ENCODE measurements at places on chromosomes 1 and 21.

DNA sequence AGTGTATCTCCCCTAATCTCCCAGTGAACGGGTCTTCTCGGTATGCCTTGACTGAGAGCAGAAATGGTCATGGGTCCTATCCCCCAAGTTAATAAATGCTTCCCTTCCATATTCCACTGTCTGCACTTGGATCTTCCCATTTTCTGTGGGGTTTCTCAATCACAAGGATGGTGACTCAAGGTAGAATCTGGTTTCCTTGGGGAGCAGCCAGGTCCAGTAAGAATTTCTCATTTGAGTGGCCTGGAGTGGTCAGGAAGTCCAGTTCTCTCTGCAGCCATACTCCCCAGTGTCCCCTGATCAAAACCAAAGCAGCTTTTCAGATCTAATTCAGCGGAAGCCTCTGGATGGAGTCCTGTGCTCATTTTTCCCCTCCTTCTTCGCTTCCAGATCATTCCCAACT, 14.8 kb upstream of the SLC27A3 start:
- DNase-seq: no peak

- DNase-seq: no peak
These were observed 60.7 kb downstream of the CCDC185 start for GRCh38 chr1:223453902-223454301.

GRCh38 chr1:213931836-213932235, 55.9 kb upstream of the PROX1 start:
- DNase-seq: no peak

- no peak for DNase-seq
These were observed 415.6 kb downstream of the SMYD3 start for GRCh38 chr1:246091477-246091876.

- no peak for DNase-seq
These were observed 19.3 kb upstream of the TBX19 start for GRCh38 chr1:168261390-168261789.

DNA sequence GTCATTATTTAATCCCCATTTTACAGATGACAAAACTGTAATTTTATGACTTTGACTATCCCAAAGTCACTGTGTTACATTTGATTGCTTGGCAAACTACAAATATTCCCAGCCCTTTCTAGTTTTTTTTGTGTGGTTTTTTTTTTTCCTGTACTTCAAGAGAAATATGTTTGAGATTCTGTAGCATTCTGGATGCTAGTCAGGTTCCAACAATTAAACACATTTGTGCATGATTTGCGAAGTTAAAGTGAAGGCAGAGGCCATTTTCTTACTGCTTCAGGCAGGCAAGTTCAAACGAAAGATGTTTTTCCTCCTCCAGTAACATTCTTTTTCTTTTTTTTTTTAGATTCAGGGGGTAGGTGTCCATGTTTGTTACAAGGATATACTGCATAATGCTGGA, 107.9 kb upstream of the SERTAD4 start:
- no peak for DNase-seq

GRCh38 chr1:147892731-147893214, 9.8 kb upstream of the GJA8 start:
- DNase-seq: peak; percentile 22

DNA sequence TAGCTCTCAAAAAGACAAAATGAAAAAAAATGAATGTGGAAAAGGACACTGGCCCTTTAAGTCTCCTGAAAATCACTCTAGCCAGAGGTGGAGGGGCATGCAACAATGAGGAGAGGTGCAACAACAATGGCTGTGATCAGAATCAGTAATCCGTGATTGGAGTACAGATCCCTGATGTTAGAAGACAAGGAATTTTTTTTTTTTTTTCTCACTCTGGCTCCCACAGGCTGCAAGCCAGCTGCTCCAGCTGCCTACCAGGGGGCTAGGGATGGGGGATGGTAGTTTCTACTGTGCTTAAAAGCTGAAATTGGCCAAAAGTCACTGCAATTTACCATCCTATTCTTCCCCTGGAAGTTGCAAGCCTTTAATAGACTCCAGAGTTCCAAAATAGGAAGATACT, 54.5 kb downstream of the STYXL2 start:
- no peak for DNase-seq

DNA sequence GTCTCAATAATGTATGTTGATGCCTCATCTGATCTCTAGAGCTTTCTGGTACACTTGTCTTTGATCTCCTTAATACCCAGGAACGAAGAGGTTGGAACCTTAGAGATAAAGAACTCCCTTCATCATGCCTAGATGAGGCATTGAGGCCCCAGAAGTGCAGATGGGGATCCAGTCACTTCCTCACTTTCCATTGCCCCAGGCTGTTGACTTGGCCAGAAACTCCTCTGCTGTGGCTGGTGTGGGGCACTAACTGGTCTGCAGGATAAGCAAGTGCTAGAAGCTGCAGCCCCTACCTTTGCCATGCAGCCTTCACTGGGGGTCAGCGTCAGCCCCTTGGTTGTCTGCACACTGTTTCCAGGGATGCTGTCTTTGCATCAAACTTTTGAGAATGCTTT, 49.9 kb downstream of the STUM start:
- DNase-seq: no peak
